Right hindlimb (tissue), 1 donor: ENCODE measurements at places on chromosomes 6 and 20.

DNA sequence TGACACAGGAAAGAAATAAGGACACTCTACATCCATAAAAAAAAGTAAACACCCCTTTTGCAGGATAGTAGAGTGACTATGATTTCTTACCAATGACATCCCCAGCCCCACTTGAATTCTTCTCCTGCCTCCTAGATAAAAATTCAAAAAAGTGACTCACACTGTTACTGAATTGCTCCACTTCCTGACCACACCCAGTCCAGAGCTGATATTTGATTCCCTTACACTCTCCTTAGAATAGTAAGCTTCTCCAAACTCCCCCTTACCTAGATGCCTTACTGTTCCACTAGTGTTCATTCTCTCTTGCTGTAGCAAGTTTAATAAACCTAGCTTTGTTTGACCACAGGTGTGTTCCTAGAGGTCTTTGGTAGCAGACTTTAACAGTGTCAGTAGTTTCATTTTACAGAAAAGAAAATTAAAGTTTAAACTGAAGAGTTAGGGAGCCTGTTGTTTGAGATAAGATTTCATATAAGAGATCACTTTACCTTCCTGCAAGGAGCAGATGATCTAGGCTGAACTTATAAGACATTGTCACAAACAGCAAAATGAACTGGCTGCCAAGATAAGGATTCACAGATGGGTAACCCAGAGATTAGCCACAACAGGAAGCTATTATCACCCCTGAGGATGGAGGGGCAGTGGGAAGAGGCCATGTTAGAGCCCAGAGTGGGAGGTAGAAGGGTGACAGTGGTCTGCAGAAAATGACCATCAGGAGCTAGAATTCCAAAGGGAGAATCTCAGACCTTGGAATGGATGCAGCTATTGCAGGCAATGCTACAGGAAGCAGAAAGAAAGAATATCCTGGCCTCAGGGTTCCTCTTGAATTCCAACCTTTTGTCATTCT, 28.4 kb upstream of the BTN3A2 start:
- no peak for DNase-seq

DNA sequence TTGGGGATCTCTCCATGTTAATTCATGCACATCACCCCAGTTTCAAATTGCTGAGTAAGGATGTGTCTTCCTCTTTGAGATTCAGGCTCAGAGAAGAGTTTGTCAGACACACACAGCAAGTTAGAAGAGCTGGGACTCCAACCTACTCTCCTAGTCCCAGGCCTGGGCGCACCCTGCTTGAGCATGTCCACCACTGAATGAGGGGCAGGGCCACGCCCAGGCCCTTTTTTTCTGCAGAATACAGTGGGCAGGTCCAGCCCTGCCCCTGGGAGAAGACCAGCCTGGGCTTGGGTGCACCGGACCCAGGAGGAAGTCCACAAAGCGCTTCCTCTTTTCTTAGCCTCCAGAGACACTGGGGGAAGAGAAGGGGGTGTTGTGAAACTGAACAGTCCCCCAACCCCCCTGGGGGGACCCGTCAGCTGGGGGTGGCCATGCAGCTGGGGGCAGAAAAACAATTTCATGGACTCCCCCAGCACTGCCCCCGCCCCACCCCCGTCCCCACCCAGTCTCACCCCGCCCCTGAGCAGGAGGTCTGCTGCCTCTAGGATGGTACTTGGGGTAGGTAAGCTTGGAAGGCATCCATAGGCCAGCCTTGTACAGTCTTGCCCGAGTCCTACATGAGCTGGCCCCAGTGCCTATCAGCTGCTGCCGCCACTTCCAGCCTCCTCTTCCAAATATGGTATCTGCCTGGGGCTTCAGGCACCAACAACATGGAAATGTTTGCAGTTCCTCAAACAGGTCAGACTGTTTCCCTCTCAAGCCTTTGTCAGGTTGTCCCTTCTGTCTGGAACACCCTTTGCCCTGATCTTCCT, 11.7 kb upstream of the HCK start:
- no peak for DNase-seq

DNA sequence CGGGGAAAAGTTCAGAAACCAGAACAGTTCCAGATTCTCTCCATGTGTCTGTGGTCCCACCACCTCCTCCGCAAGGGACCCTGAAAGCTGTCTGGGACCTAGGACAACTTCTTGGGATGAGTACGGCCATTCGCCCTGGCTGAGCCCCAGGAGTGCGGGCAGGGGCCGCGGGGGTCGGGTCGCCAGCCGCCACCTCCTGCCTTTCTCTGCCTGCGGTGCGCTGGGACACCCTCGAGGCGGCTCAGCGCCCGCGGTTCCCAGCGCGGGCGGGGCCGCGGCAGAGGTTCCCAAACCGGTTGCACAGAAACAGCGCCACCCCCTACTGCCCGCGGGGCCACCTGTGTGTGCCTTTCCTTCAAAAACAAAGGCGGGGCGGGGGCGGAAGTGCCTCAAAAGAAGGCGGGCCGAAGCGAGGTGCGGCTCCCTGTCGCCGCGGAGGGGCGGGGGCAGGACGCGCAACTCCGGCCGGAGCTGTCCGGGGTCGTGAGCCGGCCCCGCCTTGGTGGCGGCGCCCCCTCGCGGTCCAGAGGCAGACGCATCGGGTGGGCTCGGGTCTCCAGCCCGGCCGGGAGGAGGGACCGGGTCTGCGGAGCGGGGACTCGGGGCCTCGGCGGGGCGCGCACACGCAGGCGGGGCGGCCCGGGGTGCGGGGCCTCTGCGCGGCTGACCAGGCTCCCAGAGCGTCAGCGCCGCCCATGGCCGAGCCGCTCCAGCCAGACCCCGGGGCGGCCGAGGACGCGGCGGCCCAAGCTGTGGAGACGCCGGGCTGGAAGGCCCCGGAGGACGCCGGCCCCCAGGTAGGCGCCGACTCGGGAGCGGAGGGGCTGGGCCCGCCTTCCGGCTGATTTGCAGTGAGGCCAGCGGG, at the start of gene HEBP2:
Gene HEBP2 (plus strand): TSS at position 423 of the 865 bp plus-strand sequence. CDS start 273 bp downstream, at position 696.
- peak; percentile 91 for DNase-seq

DNA sequence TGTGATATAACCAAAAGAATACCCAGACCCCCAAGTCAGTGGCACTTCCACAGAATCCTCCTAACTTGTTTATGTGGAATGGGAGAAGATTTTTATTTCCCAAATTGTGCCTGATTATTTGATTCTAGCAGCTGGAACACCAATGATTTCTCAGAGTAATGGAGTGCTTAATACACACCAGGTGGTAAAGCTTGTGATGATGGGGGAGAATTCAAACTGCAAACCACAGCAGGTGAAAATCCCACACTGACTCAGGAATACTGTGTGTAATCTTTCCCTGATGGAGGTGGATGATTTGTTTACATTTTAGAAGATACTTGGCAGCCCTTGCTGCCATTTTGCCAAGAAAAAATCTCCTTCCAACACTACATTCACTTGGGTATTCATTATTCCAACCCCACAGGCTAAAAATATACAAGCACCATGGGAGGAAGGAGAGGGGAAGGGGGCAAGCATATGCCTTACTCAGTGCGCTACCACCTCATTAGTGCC, 212.7 kb upstream of the PLN start:
- DNase-seq: no peak

DNA sequence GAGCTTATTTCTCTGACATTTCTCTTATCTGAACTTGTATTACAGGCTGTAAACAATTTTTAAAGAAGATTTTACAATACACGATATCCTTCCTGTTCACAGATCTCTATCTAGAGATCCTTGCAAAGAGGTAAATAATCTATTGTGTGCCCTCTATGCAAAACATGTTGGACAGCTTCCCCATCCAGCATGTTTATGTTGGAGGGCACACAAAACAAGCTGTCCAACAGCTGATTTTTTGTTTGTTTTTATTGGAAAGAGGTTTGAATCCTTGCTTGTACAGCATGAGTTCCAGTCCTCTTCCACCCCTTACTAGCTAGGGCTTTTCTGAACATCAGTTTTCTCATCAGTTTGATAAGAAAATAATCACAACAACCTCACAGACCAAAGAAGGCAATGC, 62.3 kb upstream of the SYNDIG1 start:
- no peak for DNase-seq

- no peak for DNase-seq
These were observed 175.7 kb upstream of the PLN start for GRCh38 chr6:118372413-118372812.

- no peak for DNase-seq
These were observed 200.9 kb downstream of the BACH2 start for GRCh38 chr6:90095788-90096187.

- no peak for DNase-seq
These were observed 603.5 kb upstream of the CITED2 start for GRCh38 chr6:139977887-139978332.

GRCh38 chr6:17388365-17388764, 5.0 kb upstream of the CAP2 start:
- no peak for DNase-seq

GRCh38 chr6:30855429-30856075, 28.8 kb upstream of the DDR1 start:
- DNase-seq: no peak

GRCh38 chr6:47801984-47802383, 20.2 kb downstream of the OPN5 start:
- no peak for DNase-seq

GRCh38 chr6:128139519-128139918, 238.7 kb upstream of the THEMIS start:
- DNase-seq: no peak

DNA sequence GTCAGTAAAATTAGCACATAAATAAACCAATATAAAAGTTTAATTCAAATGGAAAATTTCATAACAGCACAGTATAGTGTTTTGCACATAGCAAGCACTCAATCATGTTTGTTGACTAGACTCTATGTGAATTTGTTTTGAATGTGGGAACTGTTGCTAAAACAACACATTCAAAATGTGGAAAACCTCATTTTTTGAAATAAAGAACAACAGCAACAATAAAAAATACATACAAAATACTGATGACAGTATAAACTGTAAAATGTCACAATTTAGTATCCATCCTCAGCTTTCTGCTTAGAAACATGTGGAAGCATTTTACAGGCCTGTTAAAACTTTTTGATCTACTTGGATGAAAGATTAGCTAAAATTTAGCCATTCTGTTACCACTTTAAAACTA, 47.4 kb downstream of the HDAC2 start:
- DNase-seq: no peak

DNA sequence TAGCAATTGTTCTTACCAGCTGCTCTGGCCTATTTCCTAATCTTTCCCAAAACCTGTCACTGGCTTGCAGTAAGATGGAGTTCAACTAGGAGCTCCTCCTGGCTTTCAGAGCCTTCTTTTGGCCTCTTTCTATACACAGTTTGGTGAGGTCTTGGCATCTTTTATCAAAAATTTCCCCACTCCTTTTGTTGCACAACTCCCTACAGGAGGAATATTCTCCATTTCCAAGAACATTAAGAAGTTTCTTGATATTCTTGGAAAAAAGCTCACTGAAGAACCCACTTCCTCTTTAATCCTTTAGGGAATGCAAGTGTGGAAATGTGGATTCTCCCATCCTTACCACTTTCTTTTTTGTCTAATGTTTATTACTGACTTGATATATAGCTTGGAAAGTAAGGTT, 171.3 kb upstream of the KCNK16 start:
- DNase-seq: no peak

DNA sequence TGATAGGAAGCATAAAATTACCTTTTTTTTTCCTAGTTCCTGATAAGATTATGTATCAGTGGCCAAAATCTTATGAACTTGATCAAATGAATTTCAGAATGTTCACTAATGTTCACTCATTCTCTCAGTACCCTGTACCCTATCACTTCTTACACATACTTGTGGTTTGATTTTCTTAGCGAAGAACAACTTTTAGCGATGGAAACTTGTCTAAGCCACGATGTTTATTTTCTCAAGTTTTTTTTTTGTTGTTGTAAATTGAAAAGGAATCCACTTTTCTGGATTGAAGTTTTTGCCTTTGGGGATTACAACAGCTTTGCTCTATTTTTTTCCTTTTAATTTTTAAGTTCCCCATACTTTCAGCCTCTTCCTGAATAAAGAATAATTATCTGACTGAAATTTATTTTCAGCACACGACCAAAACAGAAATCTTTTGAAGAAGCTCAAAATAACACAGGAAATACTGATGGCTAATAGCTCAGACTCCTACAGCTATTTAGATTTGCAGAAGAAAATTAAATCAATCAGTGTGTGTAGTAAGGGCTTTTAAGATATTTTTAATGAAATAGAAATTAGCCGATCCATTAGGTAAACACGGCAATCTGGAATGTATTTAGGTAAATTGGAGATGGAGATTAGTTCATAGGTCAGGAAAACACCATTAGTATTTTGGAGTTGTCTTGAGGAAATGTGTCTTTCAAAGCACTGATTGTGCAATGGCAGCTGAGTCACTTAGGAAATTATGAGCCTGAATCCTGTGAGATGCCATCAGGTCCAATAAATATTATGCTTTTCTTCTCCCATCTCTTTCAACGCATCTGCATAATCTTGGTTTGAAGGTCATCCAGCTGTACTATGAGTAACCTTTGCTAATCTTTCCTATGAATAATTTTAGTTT, 217.5 kb downstream of the GJA1 start:
- no peak for DNase-seq

DNA sequence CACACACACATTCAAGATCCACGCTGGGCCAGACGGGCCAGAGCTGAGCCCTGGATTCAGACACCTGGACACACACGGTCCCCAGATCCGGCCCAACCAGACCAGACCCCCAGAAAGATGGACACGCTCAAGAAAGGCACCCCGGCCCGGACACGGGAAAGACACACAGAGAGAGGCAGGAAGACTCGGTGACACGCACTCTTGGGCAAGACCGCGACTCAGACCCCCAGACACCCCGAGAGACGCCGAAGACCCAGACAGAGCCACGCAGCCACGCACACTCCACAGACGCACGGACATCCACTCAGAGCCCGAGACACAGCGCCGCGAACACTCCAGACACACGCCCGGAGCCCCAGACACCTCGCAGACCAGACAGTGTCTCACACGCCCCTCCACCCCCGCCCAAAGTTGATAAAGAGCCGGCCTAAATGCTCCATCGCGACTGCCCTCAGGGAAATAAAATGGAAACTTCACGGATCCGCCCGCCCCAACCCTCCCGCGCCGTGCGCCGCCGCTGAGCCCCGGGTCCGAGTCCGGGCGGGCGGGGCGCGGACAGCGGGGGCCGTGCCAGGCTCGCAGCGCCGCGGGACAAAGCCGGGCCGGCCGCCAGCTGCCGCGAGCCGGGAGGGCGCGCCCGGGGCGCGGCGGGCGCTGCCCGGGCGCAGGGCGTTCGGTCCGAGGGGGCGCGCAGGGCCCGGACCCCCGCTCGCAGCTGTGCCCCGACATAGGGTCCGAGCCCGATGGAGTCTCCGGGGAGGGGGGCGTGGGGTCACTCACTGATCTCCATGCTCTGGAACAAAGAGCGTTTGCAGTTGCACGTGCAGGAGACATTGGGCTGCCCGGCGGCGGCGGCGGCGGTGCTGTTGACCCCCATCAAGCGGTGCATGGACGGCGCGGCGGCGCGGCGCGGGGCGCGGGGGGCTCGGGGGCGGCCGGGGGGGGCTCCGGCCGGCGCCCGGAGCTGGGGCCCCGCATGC, 831 bp downstream of the PMEPA1 start:
- peak; percentile 61 for DNase-seq

GRCh38 chr6:25342802-25343201, 63.6 kb downstream of the CARMIL1 start:
- no peak for DNase-seq
